Naive thymus-derived CD4-positive, alpha-beta T cell (primary cell): ENCODE measurements at places on chromosomes 11 and 22. TPM values are rescaled to one million over a fixed set of nuclear protein-coding genes. Genes with fewer than 3 reads are reported as not detected.

GRCh38 chr11:45176996-45177395 is 30.6 kb downstream of the PRDM11 start:
- no peak for DNase-seq

DNA sequence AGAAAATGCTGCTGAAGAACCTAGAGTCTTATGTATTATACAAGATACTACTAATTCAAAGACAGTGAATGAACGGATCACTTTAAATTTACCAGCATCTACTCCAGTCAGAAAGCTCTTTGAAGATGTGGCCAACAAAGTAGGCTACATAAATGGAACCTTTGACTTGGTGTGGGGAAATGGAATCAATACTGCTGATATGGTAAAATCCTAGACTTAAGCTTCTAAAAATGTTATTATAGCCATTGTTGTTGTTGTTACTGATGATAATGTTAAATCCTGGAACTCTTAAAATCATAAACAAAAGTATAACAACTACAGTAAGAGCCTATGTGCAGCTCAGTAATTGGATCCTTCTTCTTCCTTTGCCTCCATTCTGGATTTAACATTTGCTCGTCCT is 38.4 kb downstream of the USP47 start:
- no peak for DNase-seq

GRCh38 chr11:32374261-32374711 is 61.1 kb downstream of the WT1 start:
- DNase-seq, result no peak

Gene NEFH
- 0.19 TPM for total RNA-seq
